ENCODE measurements at places on chromosomes 12 and 14. TPM values are rescaled to one million over a fixed set of nuclear protein-coding genes. Genes with fewer than 3 reads are reported as not detected.

Gene KRT3
- total RNA-seq = 0.14 TPM

Gene P3H3
- total RNA-seq = 1.0 TPM

Gene NEMF
- 68.8 TPM for total RNA-seq

Gene HPD
- total RNA-seq = 0.19 TPM

Gene NINJ2
- 11.8 TPM for total RNA-seq
